ENCODE measurements at places on chromosomes 5 and 9.
A peak's percentile ranks its signal among the peaks of the same experiment; 100 is the strongest.

DNA sequence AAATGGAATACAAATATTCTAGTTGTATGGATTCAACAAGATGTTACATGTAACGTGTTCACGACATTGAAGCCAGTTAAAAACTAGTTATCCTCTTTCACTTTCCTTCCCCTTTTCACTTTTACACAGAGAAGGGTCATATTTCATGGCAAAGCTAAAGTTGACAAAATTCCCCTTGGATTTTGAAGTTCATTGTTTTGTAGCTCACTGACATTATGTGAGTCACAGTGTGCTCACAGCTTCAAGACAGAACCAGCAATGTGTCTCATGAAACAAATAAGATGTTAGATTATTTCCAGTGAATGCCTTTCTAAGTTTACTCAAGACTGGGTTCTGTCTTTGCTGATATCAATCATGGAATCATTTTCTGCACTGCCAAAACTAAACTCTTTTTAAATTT, 535.5 kb upstream of the GRIN3A start:
- no peak for DNase-seq

GRCh38 chr9:125089331-125089730, 54.0 kb downstream of the SCAI start:
- no peak for DNase-seq

DNA sequence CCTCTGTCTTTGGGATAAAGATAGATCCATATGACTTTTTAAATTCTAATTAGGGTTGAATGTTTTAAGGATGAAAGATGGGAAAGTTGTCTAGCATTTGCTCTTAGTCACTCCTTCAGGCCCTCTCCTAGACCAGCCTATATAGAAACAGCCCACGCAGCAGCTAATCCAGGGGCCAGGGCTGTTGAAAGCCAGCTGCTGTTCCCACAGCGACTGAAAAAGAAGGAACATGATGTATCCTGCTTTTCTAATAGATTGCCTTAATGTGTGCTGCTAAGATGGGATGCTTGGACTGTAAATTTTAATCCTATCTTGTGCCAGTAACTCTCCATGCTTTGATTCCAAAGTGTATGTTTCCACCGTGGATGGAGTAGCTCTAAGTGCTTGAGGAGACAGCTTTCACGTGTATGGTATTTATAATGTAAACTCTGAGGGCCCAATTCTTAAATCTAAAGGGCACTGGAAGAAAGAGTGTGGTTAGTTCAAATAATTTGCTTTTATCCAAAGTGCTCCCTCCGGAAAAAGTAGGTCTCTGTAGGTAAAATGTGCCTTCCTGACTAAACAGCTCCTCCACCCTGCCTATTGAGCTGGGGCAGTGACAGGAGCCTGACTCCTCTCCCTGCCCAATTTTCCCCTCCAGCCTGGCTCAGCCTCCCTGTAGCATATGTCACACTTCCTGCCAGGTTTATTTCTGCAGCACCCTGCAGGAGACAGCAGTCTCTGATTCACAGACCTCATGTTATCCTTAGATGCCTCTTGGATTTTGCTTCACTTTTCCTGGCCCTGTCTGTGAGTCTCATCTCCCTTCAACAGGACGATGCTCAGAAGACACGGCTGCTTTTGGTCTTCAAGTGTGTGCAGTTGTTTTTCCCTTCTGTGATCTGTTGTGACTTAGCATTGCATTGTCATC, 33.2 kb downstream of the SLC36A1 start:
- DNase-seq: no peak

GRCh38 chr5:103532086-103532734, 30.4 kb downstream of the NUDT12 start:
- no peak for DNase-seq

DNA sequence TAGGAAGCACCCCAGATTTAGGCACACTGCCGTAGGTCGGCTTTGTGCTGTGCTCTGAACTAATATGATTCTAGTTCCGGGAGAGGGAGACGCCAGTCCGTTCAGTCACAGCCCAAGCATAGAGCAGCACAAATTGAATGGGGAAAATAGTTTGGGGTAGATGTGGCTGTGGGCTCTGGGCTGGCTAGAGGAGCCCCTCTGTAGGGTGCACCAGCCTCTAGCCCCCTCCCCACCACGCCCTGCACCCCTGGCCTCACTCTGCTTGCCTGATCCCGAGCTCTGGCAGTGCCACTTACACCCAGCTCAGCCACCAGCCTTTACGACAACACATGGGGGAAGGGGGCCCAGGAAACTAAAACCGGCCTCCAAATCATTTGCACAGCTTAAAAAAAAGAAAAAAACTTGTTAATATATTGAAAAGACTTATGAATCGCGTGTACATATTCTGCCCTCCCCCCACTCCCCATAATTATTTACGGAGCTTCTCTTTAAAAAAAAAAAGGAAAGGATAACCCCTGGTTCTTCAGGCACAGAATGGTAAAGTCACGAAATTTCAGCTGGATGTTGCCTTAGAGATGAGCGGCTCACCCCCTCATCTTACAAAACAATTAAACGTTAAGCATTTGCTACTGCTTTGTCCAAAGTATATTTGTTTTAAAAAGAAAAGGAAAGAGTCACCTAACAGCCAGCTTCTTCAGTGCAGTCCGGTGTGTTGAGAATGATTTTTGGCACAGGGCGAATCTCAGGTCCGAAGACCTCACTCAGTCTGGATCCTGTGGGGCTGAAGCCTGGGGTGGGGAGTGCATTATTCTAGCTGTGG, 3.5 kb downstream of the LMX1B start:
- no peak for DNase-seq

GRCh38 chr5:26192486-26192885, 845.9 kb downstream of the CDH9 start:
- DNase-seq: no peak

DNA sequence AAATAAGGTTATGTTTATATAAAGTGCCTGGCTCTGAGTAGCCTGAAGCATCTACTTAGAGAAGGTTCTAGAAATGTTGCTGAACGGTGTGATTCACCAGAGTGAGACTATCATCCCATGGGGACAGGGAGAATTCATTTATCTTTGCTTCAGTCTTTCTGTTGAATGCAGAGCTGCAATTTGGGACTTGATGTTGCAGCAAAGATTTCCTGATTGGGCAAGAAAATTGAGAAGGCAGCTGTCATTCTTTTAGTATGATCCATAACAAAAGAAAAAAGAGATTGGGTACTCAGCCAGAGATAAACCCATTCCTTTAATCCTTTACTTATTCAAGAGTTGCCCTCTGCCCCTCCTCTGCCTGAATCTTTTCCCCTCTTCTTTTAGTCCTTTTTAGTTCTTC, 456.3 kb upstream of the WWC1 start:
- DNase-seq: no peak

- no peak for DNase-seq
Measured at GRCh38 chr5:109865637-109866036, 175.9 kb downstream of the MAN2A1 start.

GRCh38 chr5:54673523-54674225, 156.1 kb downstream of the SNX18 start:
- no peak for DNase-seq

GRCh38 chr5:111694133-111694532, 62.9 kb downstream of the NREP start:
- no peak for DNase-seq

GRCh38 chr9:18319918-18320445, 154.0 kb upstream of the ADAMTSL1 start:
- DNase-seq: peak; percentile 20

DNA sequence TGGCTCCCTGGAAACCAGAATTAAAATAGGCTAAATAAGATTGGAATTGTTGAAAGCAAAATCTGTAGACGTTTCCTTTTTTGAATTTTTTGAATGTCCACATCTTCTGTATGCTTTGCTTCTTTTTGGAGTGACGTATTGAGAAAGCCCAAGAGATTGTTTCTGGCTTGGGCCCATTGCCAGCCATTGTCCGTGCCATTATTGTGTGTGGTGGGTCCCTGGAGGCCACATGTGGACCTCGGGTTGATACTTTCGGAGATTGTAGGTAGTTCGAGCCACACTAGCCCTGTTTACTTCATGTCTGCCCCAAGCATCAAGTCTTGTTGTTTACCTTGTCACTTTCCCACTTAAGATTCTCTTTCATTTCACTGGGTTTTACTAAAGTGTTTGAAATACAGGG, 106.0 kb downstream of the PALM2AKAP2 start:
- no peak for DNase-seq

Data from SK-N-DZ (cell line).